ENCODE measurements at places on chromosomes 6 and 20. TPM values are rescaled to one million over a fixed set of nuclear protein-coding genes. Genes with fewer than 3 reads are reported as not detected.

PROCR gene
- 5.8 TPM for total RNA-seq

SLC17A3 gene
- not detected for total RNA-seq

PNPLA1 gene
- not detected for total RNA-seq

GRCh38 chr20:54051068-54051467 is 19.3 kb downstream of the BCAS1 start:
- DNase-seq: no peak
- no peak overlapping the region for H3K4me3 ChIP-seq
- no peak overlapping the region for H3K27ac ChIP-seq
- H3K4me1 ChIP-seq: no peaks in the 10 kb centered on the region

- peak overlapping the region; percentile 13 for H3K27ac ChIP-seq
- peaks cover 30% of the 10 kb centered on the region for H3K4me1 ChIP-seq
- H3K4me3 ChIP-seq: no peak overlapping the region
These were observed 12.4 kb downstream of the FRS3 start for GRCh38 chr6:41767112-41767833.

- H3K4me1 ChIP-seq: no peaks in the 10 kb centered on the region
- peaks cover 7% of the 10 kb centered on the region for H3K36me3 ChIP-seq
- H3K27me3 ChIP-seq: no peaks in the 10 kb centered on the region
- no peak for DNase-seq
These were observed 44.4 kb downstream of the RSPO3 start for GRCh38 chr6:127162836-127163235.

- H3K27ac ChIP-seq: no peak overlapping the region
- no peak overlapping the region for H3K4me3 ChIP-seq
- no peak for DNase-seq
- H3K27me3 ChIP-seq: peaks cover 45% of the 10 kb centered on the region
These were observed 75.7 kb upstream of the BHLHE23 start for GRCh38 chr20:63082308-63082938.

- peaks cover 11% of the 10 kb centered on the region for H3K4me1 ChIP-seq
- no peak overlapping the region for H3K4me3 ChIP-seq
- no peaks in the 10 kb centered on the region for H3K36me3 ChIP-seq
These were observed 253.3 kb downstream of the ERMARD start for GRCh38 chr6:170004585-170005210.

DNA sequence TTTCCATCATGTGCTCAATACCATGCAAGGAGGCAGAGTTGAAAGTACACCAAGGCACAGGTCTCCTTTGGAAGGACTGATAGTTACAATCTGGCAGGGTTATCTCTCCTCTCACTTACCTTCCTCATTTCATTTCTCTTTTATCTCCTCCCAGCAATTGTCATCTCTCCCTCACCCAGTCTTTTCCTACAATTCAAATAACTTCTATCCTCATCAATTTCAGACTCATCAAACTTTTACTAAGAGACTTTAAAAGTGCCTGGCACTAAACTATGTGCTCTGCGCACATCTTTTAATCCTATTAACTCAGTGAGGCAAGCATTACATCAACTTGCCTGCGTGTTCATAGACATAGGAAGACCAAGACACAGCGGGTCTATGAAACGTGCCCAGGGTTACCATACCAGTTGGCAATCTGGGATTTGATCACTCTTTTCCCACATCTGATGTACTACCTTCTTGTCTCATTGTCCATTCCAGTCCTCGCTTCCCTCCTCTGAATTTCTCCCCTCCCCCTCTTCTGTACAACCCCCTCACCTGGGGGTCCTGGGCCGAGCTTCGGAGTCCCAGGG is 1.2 kb downstream of the VARS1 start:
- peak overlapping the region; percentile 84 for H3K4me3 ChIP-seq
- no peaks in the 10 kb centered on the region for H3K27me3 ChIP-seq
- peak overlapping the region; percentile 70 for H3K27ac ChIP-seq

GRCh38 chr6:105178110-105178509 is 1.7 kb downstream of the POPDC3 start:
- no peaks in the 10 kb centered on the region for H3K36me3 ChIP-seq
- H3K4me1 ChIP-seq: peaks cover 13% of the 10 kb centered on the region
- H3K27me3 ChIP-seq: peaks cover 48% of the 10 kb centered on the region
- DNase-seq: no peak

DNA sequence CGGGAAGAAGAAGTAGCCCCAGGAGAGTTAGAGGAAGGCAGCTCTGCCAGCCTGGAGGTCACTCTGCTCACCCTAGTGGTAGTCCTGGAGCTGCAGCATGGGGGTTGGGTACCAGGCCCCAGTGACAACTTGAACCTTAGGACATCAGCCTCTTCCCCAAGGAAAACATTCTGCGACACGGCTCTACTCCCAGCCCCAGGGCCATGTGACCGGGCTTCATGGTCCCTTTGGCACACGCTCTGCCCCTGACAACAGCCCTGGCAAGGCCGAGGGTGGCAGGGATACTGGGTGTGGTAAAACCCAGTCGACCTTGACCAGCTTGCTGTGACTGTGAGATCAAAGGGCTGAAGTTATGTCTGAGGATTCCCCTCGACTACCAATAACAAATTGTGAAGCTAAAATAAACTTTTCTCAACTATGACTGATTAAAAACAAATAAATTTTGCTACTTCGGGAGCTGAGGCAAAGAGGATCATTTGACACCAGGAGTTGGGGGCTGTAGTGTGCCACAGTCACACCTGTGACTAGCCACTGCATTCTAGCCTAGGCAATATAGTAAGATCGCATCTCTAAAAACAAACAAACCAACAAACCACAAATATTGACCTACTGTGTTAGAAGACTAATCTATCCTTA is 24.4 kb upstream of the ARID1B start:
- DNase-seq: no peak
- no peak overlapping the region for H3K4me3 ChIP-seq
- H3K4me1 ChIP-seq: no peaks in the 10 kb centered on the region
- H3K27me3 ChIP-seq: no peaks in the 10 kb centered on the region
- H3K36me3 ChIP-seq: no peaks in the 10 kb centered on the region

All from type B pancreatic cell (in vitro differentiated cells).